ENCODE measurements at places on chromosomes 2 and 18.

DNA sequence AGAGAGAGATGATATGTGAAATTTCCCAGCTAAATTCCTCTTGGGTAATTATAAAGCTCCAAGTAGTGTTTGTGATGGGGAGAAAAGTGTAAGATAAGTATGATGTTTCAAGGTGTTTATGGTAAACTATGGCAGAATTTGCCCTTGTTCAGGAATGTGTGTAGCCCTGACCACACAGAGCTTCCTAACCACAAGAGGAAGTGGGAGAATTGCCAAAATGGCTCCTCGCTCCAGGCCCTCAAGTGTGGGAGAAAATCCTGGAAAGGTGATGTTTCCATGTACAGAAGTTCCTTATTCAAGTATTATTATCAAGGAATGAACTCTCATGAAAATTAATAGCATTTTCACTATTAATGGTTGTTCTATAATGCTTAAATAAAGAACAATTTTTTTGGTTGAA, 878.3 kb downstream of the TDRD15 start:
- no peak for DNase-seq

- no peak for DNase-seq
Measured at GRCh38 chr2:139721411-139721995, 941.3 kb upstream of the NXPH2 start.

DNA sequence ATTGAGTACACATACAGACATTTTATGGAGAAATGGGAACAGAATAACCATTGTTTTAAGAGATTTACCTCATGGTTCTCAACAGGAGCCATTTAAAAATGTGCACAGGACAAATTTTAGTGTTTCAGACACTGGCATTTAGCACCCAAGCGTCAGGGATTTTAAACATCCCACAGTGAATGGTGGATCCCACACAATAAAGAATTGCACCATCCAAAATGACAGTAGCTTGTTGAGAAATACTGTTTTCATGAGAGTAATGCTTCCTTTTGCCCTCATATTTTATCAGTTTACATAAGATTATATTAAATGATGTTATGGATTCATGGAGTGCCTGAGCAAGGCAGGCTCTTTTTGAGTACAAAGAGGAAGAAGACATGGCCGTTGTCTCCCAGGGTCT, 54.0 kb downstream of the MFSD6 start:
- DNase-seq = no peak

DNA sequence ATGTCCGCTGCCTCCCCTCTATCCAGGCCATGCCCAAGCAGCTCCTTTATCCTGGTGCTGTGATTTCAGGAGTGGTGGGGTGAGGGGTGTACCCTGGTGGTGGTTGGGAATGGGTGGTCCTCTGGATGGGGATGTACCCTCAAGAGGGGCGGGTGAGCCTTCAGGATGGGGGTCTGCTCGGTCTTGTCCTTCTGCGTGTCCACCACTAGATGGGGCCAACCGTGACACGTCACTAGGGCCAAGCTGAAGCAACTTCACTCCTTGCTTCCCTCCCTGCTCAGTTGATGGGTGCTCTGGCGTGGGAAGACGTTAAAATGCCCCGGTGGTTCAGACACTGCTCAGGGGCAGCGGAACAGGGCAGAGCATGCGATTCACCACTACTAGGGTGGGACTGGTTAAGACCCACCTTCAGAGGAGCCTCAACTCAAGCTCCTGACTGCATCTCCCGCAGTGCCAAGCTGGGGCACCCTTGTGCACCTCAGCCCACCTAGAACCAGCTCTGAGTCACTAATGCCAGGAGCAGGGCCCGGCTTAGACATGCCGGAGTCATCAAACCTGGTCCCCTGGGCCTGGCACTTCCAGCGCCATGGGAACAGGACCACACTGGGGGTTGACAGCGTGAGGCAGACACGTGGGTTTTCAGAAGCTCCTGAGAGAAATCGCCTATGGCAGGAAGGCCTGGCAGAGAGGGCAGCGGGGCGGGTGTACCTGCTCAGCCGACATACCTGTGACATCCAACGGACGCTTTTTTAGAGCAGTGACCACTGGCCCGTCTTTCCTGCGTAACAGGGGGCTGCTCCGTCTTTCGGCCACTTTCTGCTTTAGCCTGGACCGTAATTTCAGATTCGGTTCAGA, 256.7 kb downstream of the HDAC4 start:
- no peak for DNase-seq

GRCh38 chr2:40639320-40639719, 187.4 kb upstream of the SLC8A1 start:
- DNase-seq = no peak

- no peak for DNase-seq
Measured at GRCh38 chr2:70552501-70553333, 909 bp downstream of the TGFA start.

DNA sequence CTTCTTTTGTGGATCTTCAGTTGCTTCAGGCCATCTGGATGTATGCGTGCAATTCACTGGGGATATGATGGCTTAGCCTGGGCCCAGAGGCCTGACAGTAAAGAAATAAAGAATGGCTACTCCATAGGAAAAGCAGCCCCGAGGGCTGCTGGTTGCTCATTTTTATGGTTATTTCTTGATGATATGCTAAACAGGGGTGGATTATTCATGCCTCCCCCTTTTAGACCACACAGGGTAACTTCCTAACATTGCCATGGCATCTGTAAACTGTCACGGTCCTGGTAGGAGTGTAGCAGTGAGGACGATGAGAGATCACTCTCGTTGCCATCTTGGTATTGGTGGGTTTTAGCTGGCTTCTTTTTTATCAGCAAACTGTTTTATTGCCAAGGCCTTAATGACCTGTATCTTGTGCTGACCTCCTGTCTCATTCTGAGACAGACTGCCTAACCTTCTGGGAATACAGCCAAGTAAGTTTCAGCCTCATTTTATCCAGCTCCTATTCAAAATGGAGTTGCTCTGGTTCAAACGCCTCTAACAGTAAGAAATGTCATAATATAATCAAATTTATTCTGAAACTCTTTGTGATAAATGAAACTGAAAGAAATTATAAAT, 60.5 kb downstream of the DSEL start:
- no peak for DNase-seq

GRCh38 chr2:84288293-84288692, 170.8 kb downstream of the SUCLG1 start:
- DNase-seq = no peak

GRCh38 chr2:196712867-196713266, 73.4 kb downstream of the CCDC150 start:
- DNase-seq = no peak

DNA sequence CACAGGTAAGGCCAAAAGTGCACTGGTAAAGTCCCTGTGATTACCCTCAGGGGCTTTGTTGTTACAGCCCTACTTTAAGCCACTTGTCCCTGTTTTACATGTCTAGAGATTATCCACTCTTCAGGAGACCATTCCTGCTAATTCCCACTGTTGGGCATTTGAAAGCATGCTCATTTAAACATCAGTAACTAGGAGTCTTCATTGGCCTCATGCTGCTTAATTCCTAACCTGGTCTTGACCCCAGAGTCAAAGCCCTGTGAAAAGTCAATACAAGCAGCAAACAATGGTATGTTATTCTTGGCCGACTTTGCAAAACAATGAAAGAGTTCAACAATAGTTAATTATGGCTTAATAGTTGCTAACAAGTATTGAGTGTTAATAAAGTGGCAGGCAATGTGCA, 23.2 kb downstream of the AFF3 start:
- DNase-seq = no peak

GRCh38 chr2:96847586-96847985, 3.8 kb upstream of the ANKRD23 start:
- DNase-seq = no peak

GRCh38 chr2:45014016-45014702, 4.9 kb upstream of the SIX2 start:
- no peak for DNase-seq

DNA sequence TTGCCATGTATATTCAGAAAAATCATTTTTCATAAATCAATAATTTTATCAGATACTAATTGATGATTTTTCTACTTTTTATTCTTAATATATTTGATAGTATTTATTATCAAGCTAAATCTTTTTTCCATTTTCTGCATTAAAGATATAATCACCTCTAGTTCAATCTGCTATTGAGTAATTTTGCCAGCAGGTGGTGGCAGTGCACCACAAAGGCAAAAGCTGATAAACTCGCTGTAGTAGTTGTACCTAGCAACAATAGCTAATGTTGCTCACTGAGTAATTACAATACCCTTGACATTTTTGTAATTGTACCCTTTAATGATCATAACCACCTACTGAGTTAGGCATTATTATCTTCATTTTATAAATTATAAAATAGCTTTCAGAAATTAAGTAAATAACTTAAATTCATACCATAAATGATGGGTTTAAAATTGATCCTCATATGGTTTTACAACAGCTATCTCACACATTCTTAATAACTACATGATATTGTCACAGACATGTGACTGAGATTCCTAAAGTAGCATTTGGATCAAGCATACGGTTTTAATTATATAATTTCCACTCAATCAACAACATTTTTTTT, 52.0 kb upstream of the CALCRL start:
- DNase-seq = no peak

- DNase-seq = no peak
Measured at GRCh38 chr2:96538487-96539214, 2.1 kb downstream of the ARID5A start.

DNA sequence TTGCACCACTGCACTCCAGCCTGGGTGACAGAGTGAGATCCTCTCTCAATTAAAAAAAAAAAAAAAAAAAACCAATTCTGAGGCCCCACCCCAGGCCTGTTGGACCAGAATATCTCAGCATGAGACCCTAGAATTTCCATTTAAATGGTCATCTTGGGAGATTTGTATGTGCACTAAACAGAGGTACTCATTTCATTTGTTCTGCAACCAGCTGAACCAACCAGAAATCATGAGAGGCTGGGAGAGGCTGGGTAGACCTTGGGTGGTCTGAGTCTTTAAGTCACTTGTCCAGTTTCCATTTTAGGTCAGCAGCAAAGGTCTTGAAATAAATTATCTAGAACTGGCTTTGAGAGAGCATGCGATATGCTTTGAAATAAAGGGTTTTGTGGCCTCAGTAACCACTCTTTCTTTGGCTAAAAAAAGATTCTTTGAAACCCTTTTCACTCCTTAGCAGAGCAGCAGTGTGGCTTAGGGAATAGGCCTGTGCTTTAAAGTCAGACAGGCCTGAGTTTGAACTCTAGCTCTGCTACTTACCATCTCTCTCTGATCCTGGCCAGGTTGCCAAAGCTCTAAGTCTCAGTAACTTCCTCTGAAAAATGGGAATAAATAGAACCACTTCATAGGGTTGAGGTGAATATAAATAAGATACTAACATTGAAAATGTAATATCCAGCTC, 52.6 kb downstream of the QPCT start:
- no peak for DNase-seq

DNA sequence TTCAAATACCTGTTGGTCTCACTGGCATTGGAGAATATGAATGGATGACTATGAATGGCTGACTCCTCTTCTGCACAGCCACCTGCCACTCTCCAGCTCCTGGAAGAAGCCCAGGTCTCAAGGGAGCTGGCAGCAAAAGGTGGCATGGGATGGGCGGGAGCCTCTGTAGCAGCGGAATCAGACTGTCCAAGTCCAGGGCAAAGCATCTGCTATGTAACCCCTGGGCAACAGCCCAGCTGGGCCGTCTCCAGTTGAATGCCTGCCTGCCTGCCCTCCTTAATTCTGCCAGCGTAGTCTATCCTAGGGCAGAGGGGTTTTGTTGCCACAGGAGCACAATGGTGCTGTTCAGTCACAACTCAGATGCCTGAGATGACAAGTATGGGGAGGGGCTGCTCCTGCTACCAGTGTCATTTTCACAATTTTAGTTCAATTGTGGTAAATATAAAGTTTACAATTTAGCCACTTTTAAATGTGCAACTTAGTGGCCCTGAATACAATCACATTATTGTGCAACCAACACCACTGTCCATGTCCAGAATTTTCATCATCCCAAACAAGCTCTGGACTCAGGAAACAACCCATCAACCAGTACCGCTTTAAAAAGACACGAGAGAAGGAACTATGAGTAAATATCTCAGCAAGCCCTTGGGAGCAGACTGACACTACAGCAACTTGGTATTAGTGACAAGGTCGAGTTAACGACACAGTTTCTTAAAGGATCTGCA, 115.2 kb downstream of the MYO5B start:
- DNase-seq = no peak

DNA sequence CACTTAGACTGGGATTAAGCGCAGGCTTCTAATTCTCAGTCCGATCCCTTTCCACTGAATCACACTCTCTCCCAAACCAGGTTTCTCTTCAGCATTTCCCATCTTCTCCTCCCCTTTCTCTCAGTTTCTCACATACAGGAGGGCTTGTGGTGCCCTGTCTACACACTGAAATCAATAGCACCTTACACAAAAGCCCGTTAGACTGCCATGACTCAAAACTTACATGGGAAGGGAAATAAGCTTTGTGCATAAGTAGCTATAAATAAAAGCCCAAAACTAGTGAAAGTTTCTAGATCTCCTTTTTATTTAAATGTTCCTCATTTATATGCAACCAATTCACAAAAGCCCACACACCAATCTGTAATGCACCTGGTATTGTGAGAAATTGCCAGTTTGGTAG, 318.4 kb downstream of the TXNL1 start:
- DNase-seq = no peak

GRCh38 chr18:7921938-7922587, 354.9 kb downstream of the PTPRM start:
- DNase-seq = no peak
